ENCODE measurements at places on chromosomes 5 and 9. TPM values are rescaled to one million over a fixed set of nuclear protein-coding genes. Genes with fewer than 3 reads are reported as not detected.

KCNT1 gene
- total RNA-seq: 0.02 TPM

IFNA2 gene
- total RNA-seq: not detected

CENPP gene
- 6.4 TPM for total RNA-seq

C5orf52 gene
- total RNA-seq: not detected

RRAGA gene
- total RNA-seq: 134 TPM

PAM gene
- total RNA-seq: 19.6 TPM

WNT8A gene
- total RNA-seq: not detected

C9orf153 gene
- total RNA-seq: 0.34 TPM

SPATA31A7 gene
- total RNA-seq: not detected

GDA gene
- 0.96 TPM for total RNA-seq

TERT gene
- total RNA-seq: 2.9 TPM

PTPN3 gene
- total RNA-seq: 17.5 TPM

GGTA1 gene
- not detected for total RNA-seq

SV2C gene
- not detected for total RNA-seq

SARDH gene
- total RNA-seq: 0.07 TPM

FBXL7 gene
- 1.1 TPM for total RNA-seq

SLC6A7 gene
- not detected for total RNA-seq

TYRP1 gene
- total RNA-seq: 0.17 TPM

FST gene
- 1.4 TPM for total RNA-seq

TMEFF1 gene
- 1.3 TPM for total RNA-seq

GAS1 gene
- 0.09 TPM for total RNA-seq

RAPGEF1 gene
- 45.8 TPM for total RNA-seq

NOXA1 gene
- 1.6 TPM for total RNA-seq

GRK6 gene
- total RNA-seq: 28.9 TPM

TMEM171 gene
- total RNA-seq: 4.0 TPM

PHF24 gene
- 0.09 TPM for total RNA-seq

LHX6 gene
- total RNA-seq: 3.1 TPM

SHC3 gene
- 0.40 TPM for total RNA-seq
